ENCODE measurements at places on chromosomes 5 and 9.

DNA sequence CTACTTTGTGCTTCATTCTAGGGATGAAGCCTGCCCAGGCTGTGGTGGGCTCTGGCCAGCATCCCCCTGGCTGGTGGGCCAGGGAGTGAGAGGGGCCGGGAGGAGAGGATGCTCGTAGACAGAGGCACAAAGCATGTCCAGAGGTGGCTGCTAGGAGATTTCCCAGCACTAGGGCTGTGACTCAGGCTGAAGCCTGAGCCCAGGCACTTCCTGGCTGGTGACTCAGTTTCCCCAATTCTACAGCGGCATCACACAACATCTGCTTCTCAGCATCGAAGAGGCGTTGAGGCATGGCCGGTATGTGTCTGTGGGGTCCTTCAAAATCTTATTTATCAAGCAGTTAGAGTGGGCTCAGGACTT, 55.6 kb downstream of the DUSP1 start:
- no peak for DNase-seq

DNA sequence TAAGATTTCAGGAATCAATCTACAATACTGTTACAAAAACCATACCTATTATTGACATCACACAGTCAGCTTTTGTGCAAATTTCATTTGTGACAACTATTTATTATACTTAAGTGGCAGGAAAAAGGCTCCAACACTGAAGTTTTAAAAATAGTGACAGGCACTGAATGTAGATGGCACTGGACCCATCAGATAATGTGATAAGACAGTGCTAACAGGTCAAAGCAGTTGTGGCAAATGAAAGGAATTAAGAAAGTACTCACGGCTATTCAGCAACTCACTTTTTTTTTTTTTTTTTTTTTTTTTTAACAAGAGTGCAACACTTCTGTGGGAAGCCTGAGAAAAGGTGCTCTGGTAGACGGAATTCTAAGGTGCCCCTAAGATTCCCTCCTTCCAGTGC, 115.0 kb upstream of the MEF2C start:
- DNase-seq, result no peak

- DNase-seq, result no peak
Measured at GRCh38 chr5:74266836-74267235, 373.7 kb downstream of the ENC1 start.

GRCh38 chr9:123789554-123790292, 140.2 kb downstream of the DENND1A start:
- DNase-seq, result no peak

- DNase-seq, result no peak
Measured at GRCh38 chr9:28600226-28600625, 1026.9 kb upstream of the C9orf72 start.

DNA sequence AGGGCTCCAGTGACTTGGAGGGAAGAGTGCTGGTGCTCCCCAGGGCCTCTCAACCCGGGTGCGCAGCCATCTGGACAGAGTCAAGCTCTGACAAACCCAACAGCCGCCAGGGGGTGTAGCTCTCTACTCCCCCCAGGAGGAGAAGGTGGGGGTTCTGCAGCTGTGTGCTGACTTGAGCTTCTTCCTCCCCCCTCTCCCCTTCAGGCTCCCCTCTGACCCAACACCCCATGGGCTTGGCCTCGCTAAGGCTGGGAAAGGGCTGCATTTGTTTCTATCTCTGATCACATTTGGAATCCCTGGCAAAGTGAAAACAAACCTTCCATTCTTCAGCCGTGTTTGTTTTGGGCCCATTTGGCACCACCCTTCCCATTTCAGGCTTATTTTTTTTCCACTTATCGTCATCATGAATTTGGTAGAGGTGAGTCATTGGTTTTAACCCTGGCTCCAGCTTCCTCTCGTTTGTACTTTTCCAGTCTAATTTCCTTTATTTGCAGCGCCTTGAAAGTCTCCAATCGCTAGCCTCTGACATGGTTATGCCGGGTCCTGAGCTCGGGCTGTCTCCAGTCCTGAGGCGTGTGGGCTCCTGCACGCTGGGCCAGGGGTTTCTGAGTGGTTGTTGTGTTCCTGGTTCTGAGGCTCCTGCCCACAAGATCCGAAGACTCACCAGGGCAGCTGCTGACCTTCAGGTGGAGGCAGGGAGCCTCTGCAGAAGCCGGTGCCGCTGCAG, 36.1 kb downstream of the DAP start:
- DNase-seq, result peak; percentile 45

DNA sequence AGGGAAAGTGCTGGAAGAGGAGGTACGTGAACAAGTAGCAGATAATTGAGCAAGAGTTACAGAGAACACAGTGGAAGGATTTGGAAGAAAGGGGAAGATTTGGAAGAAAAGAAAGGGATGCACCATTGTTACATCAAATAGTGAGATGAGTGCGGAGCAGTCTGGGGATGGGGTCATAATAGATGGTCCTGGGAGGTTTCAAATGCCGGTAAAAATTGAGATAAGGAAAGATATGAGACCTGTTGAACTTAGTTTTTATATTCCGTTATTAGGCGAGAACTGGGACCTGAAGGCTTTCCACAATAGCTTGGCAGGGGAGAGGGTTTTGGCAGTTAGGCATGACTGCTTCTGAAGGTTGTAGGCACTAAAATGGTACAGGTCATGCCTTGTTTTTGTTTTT, 20.9 kb downstream of the ATP6V0E1 start:
- DNase-seq, result no peak

DNA sequence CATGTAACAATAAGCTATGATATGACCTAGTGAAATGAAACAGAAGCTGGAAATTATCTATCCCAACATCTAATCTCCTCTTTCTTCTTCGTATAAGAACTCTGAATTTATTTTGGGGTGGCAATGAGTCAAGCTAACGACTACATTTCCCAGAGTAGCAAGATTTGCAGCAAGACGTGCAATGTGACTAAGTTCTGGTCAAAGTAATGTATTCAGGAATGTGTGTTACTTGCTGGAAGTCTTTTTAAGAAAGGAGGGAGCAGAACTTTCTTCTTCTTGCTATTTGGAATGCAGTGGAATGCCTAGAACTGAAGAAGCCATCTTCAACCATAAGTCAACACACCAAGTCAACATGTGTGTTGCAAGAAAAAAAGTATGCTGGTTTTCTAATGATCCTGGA, 406.6 kb upstream of the MEF2C start:
- peak; percentile 89 for DNase-seq

GRCh38 chr9:134283692-134284265, 42.5 kb upstream of the RXRA start:
- no peak for DNase-seq

GRCh38 chr9:76423216-76424177, 29.3 kb upstream of the RFK start:
- DNase-seq, result no peak

- peak; percentile 50 for DNase-seq
Measured at GRCh38 chr9:77158772-77159513, 18.4 kb upstream of the VPS13A start.

DNA sequence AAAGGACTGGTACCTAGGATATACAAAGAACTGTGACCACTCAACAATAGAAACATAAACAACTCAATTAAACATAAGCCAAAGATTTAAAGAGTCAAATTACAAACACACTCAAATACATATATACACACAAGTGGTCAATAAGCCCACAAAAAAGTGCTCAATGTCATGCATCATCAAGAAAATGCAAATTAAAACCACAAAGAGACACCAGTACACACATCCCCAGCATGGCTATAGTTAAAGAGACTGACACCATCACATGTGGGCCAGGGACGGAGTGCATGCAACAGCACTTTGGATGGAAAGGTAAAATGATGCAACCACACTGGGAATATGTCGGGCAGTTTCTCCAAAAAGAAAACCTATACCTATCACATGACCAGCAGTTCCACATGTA, 89.7 kb downstream of the CAAP1 start:
- no peak for DNase-seq

DNA sequence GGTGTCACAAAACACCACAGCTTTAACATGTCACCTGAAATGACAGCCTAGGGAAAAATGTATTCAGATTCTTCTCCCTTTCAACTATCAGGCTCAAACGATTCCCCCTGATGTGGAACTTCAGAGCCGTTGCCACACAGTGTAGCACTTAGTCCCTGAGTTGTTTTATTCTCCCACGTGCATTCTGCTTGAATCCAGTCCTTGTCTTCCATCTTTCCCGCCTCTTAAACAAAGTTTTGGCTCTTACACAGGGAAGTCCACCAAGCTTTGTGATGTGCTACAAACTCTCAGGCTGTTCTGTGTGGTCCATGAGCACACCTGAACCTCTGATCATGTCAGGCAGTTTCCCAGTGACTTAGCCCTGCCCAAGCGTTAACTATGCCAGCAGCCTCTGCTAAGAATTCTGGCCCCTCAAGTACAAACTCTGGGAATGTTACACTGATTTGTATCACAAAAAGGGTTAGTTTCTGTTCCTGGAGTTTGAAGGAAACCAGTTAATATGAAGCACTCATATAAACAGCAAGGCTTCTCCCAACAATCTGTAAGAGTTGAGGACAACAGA, 45.8 kb upstream of the RNF38 start:
- DNase-seq, result no peak

GRCh38 chr5:161299053-161299452, 247.5 kb downstream of the GABRB2 start:
- DNase-seq, result no peak

DNA sequence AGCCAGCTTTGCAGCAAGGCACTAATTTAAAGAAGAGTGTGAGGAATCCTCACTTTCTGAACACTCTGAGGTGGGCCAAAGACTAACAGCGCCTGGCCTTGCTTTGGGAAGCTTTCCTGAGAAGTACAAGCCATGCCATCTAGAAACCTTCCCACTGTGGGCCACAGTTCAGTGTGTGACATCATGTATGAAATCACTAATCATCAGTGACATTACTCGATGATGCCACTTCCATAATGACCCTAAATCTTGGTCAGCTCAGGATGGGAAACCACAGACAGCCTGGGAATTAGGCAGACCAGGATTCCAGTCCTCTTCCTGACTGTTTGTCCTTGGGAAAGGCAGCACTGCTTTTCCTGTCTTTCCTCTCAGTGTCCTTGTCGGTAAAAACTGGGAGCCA, 54.2 kb upstream of the HSPA9 start:
- DNase-seq, result no peak

DNA sequence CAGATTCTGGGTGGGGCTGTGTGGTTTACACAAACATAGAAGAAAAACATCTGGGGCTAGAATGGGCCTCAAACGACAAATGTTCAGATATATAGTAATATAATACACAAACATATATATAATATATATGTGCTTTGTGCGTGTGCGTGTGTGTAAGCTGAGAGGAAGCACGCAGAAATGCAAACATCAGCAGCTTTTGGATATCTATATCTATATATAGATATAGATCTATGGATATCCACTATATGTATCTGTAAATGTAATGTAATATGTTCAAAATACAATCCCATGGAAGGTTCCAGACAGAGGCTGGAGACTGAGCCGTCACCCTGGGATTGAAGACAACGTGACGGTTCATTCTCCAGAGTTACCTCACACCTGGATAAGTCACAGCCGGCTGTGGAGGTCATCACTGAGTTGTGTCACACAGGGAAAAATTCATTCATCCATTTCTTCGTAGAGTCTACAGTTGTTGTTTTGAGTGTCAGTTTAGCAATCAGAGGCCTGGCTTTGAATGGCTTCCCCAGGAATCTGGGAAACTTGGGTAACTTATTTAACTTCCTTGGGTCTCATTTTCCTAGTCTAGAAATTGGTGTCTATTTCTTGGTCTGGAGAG, 123.0 kb upstream of the CPEB4 start:
- no peak for DNase-seq

GRCh38 chr5:1111727-1112289, at the start of gene SLC12A7:
TSS of gene SLC12A7 (minus strand) at chr5:1112063. CDS start at chr5:1111991, 72 bp downstream.
- DNase-seq, result no peak

GRCh38 chr5:163807781-163808180, 302.4 kb downstream of the MAT2B start:
- DNase-seq, result peak; percentile 51

- DNase-seq, result peak; percentile 63
Measured at GRCh38 chr9:115957585-115957984, 196.0 kb upstream of the PAPPA start.

GRCh38 chr9:34575862-34576596, 13.5 kb downstream of the CNTFR start:
- no peak for DNase-seq

DNA sequence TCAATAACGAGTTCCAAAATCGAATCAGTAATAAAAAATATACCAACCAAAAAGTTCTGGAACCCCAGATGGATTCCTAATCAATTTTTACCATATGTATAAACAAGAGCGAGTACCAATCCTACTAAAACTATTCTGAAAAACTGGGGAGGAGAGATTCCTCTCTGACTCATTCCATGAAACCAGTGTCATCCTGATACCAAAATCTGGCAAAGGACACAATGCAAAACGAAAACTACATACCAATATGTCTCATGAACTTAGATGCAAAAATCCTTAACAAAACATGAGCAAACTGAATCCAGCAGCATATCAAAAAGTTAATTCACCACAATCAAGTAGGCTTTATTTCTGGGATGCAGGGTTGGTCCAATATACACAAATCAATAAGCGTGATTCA, 30.5 kb upstream of the MACIR start:
- DNase-seq, result peak; percentile 12

DNA sequence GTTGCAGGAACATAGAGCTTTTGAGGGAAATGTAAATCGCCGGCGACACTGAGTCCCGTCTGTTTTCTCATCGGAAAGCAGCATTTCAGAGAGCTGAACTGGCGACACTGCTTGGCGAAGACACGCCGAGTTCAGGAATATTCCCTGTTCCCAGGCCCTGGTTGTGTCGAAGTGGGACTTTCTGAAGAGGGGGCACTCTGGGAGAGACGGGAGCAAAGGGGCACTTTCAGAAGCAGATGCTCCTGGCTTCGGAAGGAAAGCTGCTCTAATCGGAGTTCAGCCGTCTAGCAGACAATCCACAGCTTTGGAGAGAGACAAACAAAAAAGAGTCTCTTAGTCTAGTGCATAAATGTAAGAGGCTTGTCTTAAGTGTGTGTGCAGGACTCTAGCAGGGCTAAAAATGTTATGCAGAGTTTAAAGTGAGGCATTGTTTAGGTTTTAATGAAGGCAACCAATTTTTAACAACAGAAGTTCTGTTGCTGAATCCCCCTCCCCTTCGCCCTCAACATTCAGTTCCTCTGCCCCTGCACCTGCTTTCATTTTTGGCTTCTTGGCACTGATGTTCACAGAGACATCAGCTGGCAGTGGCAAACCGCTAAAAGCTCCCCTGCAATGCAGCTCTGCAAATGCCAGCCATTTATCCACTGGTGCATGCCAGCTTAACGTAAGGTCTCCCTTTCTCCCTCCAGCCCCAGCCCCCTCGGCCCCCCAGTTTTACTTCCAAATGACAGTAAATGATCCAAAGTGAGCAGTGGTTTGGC, 289.5 kb upstream of the MPDZ start:
- DNase-seq, result no peak

DNA sequence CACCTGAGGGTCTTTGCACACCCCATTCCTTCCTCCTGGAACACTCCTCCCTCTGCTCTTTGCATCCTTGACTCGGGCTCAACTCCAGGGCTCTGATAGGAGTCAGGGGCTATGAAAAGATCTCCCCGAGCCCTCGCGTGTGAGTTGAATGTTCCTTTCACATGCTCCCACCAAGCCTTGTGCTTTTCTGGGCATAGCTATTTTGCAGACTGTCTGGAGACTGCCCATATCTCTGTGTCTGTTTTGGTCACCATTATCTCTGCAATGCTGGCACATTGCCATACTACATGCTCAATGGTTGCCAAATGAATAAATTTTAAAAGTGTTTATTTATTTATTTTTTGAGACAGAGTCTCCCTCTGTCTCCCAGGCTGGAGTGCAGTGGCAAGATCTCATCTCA, 56.9 kb upstream of the PLPP1 start:
- no peak for DNase-seq
